GM04503 (cell line): ENCODE measurements at places on chromosomes 5 and 9.

GRCh38 chr5:81359108-81359507, 34.8 kb downstream of the ACOT12 start:
- DNase-seq, result no peak

GRCh38 chr5:113488645-113489184, 462 bp upstream of the MCC start:
- no peak for DNase-seq

GRCh38 chr9:6512085-6512657, 99.2 kb downstream of the UHRF2 start:
- DNase-seq, result no peak

DNA sequence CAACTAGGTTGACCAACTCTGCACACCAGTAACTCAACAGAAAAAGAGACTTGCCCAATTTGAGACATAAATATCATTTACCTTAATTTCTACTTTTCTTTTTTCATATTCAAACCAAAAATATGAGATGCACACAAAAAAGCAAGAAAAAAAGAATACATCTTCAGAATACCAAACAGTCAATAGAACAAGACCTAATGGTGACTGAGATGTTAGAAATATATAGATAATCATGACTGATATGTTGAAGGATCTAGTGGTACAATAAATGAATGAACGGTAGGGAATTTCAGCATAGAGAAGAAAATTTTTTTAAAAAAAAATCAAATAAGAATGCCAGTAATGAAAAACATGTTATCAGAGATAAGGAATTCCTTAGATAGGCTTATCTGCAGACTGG, 29.1 kb upstream of the ATG10 start:
- no peak for DNase-seq
